ENCODE measurements at places on chromosomes 6 and 20.

GRCh38 chr6:36633370-36633769 lies 39.2 kb downstream of the SRSF3 start:
- no peak for DNase-seq

DNA sequence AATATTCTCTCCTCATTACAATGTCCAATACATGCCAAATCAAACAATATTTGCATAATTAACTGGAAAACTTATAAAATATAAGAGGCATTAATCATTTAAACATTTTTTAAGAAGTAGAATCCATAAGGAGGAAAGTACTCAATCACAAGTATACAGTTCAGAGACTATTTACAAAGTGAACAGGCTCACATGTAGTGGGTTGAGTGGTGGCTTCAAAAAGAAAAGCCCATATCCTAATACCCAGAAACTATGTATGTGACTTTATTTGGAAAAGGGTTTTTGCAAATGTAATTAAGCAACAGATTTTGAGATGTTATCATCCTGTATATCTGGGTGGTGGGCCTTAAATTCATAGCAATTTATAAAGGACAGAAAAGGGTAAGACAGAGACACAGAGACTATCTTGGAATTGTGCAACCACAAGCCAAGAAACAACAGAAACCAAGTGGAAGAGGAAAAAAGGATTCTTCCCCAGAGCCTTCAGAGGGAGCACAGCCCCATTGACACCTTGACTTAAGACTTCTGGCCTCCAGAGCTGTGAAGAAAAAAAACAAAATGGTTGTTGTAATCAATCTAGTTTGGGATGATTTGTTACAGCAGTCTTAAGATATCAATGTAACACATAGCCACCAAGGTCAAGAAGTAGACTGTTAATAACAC lies 32.7 kb upstream of the CRISP1 start:
- DNase-seq: no peak

- peak; percentile 94 for DNase-seq
Measured at GRCh38 chr20:18543932-18544331, 23.3 kb upstream of the SMIM26 start.

- no peak for DNase-seq
Measured at GRCh38 chr6:150236544-150236943, 93.7 kb downstream of the PPP1R14C start.

DNA sequence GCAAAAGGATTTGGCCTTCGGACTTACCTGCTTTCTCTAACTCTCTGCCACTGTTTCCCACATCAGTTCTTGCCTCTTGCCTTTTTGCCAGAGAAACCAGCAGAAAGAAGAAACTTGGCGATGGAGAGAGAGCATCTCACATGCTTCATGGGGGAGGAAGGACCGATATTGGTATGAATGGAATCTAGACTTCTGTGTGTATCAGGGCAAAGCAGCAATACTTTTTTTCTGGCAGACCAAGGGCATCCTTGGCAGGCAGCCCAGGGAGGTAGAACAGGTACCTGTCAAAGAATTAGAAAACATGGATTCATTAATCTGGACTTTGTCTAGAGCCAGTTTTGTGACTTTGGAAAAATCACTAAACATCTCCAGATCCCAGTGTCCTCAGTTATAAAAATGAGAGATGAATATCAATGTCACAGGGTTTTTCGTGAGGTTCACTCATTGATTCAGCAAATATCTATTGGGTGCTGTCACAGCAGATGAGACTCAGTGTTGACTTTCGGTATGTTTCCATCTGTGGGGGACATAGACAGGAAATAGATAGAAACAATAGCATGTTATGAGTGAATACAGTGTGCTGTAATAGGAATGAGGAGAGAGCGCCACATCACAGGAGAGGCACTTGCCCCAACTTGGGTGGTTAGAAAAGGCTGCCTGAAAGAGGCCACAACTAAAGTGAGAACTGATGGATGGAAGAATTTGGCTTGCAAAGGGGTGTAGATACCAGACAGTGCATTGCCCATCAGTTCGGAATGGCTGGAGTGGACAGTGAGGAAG lies 114.1 kb downstream of the CD83 start:
- DNase-seq: no peak

DNA sequence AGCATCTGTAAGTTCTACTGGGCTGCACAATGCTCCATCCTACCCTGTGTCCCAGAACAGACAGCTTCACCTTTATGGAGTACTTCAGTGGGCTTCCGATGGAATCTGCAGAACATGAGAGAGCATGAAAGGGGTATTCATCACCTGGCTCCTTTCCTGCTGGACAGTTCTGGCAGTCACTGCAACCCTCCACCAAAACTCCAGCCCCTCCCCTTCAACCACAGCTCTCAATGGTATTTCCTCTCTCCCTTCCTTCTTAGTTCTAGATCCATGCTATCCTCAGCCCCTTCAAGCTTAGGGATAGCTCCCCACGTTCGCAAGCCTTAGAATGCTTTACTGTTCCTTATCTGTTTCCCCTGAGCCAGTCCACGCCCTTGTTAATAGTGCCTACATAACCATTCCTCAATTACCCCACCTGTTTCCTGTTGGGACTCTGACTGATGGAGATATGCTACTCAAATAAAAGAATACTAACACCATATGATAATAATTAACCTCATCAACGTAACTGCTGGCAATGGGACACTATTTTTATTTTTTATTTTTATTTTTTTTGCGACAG lies 26.8 kb downstream of the TRAM2 start:
- DNase-seq: no peak

DNA sequence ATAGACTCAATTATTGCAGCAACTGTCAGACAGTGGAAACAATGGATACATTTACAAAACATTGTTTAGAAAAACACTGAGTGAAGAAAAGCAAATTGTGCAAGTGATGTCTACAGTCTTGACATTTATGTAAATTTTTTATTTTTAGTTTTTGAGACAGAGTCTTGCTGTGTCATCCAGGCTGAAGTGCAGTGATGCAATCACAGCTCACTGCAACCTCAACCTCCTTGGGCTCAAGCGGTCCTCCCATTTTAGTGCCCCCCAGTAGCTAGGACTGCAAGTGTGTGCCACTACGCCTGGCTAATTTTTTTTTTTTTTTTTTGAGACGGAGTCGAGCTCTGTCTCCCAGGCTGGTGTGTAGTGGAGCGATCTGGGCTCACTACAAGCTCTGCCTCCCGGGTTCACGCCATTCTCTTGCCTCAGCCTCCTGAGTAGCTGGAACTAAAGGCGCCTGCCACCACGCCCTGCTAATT lies 9.7 kb downstream of the CNBD2 start:
- no peak for DNase-seq

- DNase-seq: no peak
Measured at GRCh38 chr20:17871886-17872285, 96.7 kb downstream of the SNX5 start.

GRCh38 chr6:79702691-79703090 lies 71.6 kb downstream of the SH3BGRL2 start:
- DNase-seq: no peak

DNA sequence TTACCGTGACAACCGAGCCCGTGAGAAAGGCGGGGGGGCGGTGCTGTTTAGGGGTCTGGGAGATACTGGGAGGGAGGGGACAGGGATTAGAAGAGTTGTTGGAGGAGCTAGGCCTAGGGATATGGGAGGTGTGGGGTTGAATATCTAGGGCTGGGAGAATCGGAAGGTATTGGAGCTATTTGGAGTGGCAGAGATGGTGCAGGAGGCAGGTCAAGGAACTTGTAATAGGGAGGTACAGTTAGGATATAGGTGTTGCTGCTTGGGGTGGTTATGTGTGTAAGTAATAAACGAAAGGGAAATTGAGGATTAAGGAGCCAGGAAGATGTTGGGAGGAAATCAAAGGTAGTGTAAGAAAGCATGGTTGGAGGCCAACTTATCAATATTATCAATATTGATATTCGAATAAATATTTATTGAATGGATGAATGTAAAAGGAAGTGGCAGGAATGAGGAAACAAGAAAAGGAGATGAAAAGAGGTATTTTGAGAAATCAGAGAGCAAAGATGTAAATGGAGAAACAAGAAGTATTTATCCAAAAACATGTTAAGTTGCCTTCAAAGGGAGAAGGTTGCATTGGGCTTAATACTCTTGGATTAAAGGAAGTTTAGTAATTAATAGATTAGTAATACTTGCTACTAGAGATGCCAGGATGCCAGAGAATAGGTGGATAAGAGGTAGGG lies 602 bp downstream of the PPP1R11 start:
- no peak for DNase-seq

DNA sequence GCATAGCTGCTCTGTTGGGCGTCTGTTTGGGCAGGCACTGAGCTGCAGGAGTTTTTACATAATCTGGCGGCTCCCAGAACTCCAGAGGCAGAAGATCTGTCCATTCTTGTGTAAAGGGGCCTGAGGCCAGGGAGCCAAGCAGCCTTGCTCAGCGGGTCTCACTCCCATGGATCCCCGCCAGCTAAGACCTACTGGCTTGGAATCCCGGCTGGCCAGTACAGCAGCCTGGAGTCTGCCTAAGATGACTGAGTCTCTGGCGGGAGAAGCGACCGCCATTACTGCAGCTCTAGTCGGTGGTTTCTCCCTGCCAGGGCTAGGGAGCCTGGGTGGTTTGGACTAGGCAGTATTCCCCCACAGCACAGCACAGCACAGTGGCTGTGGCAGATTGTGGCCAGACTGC lies 268.4 kb upstream of the SYNCRIP start:
- no peak for DNase-seq

- DNase-seq: no peak
Measured at GRCh38 chr20:62590309-62591121, 51.8 kb upstream of the SLCO4A1 start.

- no peak for DNase-seq
Measured at GRCh38 chr20:53735536-53736050, 142.0 kb upstream of the ZNF217 start.

GRCh38 chr6:38460186-38460585 lies 179.5 kb downstream of the BTBD9 start:
- no peak for DNase-seq

GRCh38 chr20:48965189-48965910 lies 43.8 kb downstream of the ARFGEF2 start:
- DNase-seq: no peak

DNA sequence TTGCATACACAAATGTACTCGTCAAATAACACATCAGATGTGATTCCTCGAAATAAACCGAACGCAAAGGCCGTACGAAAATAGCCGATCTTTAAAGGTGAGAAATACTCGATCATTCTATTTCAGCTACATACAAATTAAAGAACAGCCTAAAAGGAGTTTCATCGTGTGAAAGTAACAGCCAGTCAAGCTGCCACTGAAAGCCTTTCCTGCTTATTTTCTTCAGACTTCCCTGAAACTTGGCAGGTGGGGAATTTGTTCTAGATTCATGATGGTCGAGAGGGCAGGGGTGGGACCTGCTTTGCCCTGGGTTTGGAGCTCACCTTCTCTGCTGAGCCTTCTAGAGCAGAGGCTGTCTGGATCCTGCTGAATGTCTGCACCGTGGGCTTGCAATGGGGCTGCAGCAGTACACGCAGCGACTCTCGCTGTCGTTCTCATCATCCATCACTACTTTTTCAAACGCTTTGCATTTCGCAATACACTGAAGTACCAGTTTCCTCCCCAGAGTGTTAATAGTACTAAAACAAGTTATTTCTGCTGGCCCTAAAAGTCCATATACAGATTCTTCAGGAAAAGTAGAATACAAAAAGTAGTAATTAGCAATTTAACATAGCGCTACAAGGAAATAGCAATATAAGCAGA lies 16.2 kb downstream of the FOXC1 start:
- no peak for DNase-seq

GRCh38 chr6:41519745-41520699 lies 26.2 kb upstream of the FOXP4 start:
- DNase-seq: no peak

- no peak for DNase-seq
Measured at GRCh38 chr20:4369798-4370124, 351.9 kb upstream of the PRND start.

DNA sequence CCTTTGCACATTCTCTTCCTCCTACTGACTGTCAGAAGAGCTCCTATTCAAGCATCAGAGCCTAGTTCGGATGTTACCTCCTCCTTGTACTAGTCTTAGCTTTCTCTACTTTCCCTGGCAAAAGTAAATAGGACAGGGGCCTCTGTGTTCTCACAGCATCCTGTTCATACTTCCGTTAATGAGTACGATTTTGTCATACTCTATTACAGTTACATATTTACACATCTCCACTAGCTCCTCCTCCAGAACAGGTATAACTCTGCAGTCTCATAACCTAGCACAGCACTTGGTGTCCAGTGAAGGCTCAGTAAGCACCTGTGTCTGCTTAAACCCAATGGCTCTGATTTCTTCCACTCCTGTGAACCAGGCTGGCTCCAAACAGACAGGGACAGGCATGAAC lies 7.0 kb downstream of the ELMO2 start:
- no peak for DNase-seq

- DNase-seq: no peak
Measured at GRCh38 chr6:161242113-161242512, 31.7 kb downstream of the AGPAT4 start.

GRCh38 chr6:169702840-169703246 lies 917 bp downstream of the C6orf120 start:
- no peak for DNase-seq

DNA sequence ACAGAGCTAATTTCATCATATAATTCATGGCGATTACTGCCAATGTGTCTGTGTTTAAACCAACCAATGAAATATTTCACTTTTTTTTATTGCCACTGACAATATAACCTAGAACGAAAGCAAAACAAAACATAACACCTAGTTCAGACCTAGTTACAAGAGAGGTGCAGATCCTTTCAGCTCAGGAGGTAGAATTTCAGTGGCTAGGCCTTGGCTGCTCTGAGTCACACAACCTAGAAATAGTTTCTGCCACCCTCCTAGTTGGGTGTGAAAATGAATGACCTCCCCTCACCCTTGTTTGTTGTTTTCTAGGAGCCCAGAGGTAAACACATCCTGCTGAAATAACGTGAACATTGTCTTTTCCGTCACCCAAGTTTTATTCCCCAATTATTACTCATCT lies 356.3 kb downstream of the HTR1B start:
- DNase-seq: no peak

GRCh38 chr6:17001188-17001587 lies 100.7 kb upstream of the STMND1 start:
- no peak for DNase-seq

- DNase-seq: no peak
Measured at GRCh38 chr6:95685822-95686221, 108.5 kb downstream of the MANEA start.

DNA sequence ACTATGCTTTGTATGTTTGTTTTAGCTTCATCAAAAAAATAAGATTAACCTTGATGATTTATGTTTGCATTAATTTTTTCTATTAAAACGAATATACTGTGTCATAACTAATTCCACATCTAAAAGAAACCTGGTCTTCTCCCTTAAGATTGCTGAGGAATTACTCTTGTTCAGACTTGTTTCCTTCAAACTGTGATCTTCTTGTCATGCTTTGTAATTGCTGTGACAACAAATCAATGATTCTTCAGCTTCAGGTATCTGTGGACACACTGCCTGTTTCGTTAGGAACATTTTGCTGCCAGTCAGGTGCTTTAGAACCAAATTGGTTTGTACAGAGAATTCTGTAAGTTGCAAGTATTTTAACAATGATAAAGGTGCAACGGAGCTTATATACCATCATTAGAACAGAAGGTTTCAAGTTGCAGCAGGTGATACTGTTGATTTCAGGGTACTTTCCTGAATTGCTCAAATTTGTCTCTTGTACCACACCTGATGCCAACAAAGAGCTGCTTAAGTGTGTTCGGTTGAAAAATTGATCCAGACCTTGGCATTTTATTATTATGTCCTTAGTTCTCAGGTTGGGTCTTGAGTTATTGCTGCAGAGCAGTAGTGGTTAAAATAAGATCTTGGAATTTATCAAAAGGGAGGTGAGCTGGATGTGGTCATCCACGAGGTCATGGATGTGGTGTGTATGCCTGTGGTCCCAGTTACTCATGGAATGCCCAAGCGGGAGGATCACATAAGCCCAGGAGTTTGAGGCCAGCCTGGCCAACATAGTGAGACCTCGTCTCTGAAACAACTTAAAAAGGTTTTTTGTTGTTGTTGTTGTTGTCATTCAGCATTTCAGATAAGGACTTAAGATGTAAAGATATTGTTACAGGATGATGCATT lies 19.5 kb downstream of the SYTL3 start:
- DNase-seq: no peak

Measured in NCI-H2081 treated with DMSO at 0.1 percent for 48 hours (cell line).